ENCODE measurements at places on chromosomes 1 and 21.

DNA sequence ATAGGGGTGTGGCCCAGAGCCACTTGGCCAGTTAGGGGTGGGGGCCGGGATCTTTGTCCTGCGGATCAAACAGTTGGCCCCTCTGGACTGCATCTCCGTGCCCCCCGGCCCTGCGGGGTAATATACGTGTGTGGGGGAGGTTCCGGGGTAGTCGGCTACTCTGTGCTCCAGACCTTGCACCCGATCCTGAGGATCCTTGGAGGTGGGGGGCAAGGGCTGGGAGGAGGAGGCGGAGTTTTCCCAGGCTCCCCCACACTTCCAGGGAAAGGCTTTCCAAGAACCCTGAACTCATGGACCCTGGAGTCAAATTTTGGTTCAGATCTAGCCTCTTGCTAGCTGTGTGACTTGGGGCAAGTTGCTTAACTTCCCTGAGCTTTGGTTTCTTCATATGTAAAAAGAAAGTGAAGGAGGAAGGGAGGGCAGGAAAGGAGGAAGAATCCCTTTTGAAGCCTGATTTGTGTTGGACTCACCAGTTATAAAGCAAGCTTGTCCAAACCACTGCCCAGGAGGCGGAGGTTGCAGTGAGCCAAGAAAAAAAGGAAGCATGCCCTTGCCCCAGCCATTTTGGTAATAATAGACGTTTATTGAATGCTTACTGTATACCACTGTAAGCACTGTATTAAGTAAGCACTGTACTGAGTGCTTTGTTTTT, 686 bp downstream of the MIIP start:
- DNase-seq: no peak

DNA sequence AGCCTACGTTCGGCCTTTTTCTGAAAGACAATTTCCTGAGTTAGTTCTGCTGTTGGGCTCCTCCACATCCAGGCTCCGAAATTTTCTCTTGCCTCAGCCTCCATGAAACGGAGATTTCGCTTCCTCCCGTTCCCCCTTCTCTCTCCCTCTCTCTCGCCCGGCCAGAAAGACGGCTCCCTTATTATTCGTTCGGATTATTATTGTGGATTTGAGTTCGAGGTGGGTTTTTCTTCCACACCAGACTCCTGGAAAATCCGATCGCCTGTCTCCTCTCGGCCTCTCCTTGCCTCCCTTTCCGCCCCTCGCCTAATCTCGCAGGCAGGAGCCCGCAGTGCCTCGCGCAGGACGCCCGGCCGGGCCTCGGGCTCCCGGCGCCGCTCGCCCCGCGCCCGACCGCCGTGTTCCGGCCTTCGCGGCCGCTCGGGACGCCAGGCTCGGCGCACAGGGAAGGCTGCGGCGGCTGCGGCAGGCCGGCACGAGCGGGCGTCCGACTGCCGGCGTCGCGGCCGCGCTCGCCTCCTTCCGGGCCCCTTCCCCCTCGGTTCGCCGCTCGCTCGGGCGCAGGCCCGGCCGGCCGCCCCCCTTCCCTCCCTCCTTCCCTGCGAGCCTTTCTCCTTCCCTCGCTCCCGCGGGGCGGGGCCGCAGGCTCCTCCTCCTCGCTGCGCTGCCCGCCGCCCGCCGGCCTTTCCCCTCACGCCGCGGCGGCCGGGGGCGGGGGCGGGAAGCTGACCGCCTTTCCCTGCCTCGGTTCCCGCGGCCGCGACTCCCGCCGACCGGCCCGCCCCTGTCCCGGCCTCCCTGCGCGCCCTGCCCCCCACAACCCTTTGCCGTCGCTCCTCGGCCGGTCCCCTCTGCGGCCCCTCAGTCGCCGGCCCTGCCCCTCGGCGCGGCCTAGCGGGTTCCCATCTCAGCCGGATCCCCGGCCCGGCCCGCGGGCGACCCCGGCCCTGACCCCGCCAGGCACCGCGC, at the start of gene ARHGEF11:
Gene ARHGEF11, minus strand, starts transcription at position 493 of the 969 bp plus-strand sequence. CDS start 1,412 bp downstream, outside the sequence.
- peak; percentile 17 for DNase-seq

- DNase-seq: no peak
These were observed 23.1 kb downstream of the SLC35A3 start for GRCh38 chr1:99992760-99993467.

- DNase-seq: no peak
These were observed 54.6 kb upstream of the SIPA1L2 start for GRCh38 chr1:232684371-232685105.

GRCh38 chr1:109208836-109209463, 4.8 kb upstream of the SARS1 start:
- DNase-seq: no peak

DNA sequence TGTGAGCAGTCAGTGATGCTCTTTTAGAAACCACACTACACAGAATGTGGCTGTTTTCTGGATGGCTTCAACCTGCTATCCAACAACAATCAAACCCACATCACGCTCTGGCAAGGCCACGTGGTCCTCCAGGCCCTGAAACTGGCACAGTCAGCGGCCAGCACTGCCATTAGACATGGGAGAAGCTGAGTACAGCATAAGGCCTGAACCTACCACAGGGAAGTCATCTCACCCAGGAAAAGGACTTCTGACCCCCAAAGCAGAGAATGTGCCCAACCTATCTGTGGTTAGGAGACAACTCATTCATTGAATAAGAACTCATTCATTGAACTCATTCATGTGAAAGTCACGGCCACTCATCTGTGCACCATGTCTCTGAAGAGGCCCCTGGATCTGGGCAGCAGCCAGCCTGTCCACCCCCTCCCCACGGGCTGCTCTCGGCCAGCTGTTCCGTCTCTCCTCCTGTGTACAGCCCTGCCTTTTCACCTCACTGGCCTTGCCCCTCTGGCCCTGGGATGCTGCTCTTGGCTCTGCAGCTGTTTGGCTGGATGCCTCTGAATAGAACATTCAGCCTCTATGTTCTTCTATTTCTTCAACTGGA, 41.1 kb downstream of the C1orf198 start:
- DNase-seq: no peak

DNA sequence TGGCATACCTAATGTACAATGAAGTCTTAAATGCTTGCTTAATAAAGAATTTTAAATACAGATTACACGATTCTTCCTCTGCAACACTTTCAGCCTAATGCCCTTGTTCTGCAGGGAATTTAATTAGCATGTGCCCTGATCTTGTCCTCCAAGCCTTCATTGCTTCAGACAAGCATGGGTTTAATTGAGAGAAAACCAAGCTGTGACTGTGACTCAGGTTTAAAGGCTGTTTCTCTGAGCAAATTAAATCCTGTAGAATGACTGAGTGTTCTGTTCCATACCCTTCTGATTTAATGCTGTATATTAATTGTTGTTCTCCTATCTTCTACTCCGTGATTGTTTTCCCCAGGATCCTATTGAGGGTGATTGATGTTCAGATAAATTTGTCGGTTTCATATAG, 269.0 kb upstream of the PRMT6 start:
- DNase-seq: no peak

- no peak for DNase-seq
These were observed 125.9 kb upstream of the GALNT2 start for GRCh38 chr1:229941160-229941559.

GRCh38 chr1:109499661-109500536, 6.0 kb downstream of the CYB561D1 start:
- peak; percentile 55 for DNase-seq

GRCh38 chr21:45761704-45762103, 118.2 kb downstream of the PCBP3 start:
- DNase-seq: no peak

DNA sequence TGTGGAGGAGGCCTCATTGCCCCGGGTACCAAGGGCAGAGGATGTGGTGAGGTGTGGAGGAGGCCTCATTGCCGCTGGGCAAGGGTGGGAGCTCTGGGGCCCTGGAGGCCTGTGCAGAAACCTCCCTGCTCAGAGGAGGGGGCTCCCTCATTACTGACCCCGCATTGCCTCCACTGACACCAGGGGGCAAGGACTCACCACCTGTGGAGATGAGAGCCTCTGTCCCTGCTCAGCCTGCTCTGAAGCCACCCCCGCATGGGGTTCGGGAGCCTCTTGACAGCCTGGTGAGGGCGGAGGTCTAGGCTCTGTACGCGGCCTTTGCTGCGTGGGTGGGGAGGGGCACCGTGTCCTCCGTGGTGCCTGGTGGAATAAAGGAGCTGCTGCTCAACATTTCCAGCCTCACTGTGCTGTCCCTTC, 95.0 kb upstream of the COL6A1 start:
- no peak for DNase-seq

DNA sequence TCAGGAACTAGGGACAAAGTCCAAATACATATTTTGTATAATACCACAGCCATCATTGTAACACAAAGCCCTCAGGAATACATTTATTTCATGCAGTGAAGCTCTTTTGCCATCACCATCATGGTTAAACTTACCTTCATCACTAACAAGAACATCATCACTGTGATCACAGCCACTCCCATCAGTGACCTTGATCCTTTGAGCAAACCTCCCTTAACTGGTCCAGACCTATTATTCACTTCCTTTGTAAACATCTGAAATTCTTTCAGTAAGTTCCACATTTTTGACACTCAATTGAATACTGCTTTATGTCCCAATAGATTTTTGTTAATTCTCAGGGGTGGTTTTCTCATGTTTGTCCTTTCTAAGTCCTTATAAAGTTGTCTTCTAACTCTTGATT, 16.2 kb upstream of the KPRP start:
- DNase-seq: no peak

DNA sequence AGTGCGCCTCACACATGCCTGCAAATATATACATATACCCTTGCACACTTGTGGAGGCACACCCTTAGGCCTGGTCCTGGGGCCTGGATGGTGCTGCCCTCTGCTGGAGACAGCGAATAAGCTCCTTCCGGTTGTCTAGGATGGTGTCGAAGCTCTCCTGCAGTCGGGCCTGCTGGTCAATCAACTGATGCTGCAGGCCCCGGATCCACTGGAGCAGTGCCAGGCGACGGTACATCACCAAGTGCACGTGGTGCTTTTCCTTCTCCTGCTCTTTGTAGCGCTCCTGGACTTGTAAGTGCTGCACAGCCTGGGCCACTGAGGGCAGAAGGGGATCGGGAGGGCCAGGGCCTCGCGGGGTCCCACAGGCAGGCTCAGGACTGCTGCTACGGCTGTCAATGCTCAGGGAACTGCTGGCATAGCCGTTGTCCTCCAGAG, 3.1 kb downstream of the C1orf216 start:
- DNase-seq: peak; percentile 46

DNA sequence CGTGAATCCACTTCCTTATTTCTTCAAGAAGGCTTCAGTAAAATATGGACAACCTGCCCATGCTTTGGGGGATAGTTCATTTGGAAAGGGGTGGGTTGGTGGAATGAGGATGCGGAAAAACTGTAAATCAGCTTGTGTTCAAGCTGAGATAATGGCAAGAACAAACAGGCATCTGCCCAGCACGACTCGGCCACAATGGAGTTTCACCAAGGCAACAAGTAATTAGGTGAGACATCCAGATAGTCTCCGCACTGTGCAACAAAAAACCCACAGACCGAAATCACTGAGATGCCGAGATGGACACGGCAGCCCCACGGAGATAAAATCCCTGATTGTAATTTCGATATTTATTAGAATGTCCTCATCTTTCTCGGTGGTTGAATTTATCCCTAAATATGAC, 455.2 kb downstream of the AJAP1 start:
- no peak for DNase-seq

DNA sequence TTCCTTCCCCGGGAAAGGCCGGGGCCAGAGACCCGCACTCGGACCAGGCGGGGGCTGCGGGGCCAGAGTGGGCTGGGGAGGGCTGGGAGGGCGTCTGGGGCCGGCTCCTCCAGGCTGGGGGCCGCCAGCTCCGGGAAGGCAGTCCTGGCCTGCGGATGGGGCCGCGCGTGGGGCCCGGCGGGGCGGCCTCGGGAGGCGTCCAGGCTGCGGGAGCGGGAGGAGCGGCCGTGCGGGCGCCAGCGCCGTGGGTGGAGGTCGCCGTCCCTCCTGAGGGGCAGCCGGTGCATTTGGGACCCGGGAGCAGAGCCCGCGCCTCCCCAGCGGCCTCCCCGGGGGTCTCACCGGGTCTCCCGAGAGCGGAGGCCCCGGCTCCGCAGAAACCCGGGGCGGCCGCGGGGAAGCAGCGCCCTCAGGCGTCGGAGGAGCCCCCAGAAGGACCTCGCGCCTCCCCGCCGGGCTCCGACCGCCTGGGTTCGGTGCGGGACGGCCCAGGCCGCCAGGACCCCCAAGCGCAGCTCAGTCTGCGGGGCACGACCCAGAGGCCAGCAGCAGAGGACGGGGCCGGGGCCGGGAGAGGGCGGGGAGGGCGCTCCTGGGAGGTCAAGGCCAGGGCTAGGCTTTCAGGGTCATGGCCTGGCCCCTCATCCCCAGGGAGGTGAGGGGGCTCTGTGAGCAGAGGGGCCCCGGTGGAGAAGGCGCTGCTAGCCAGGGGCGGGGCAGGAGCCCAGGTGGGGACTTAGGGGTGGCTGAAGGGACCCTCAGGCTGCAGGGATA, 7.2 kb upstream of the SLX9 start:
- DNase-seq: no peak

GRCh38 chr1:6330410-6330911, 63.1 kb downstream of the ACOT7 start:
- DNase-seq: no peak

DNA sequence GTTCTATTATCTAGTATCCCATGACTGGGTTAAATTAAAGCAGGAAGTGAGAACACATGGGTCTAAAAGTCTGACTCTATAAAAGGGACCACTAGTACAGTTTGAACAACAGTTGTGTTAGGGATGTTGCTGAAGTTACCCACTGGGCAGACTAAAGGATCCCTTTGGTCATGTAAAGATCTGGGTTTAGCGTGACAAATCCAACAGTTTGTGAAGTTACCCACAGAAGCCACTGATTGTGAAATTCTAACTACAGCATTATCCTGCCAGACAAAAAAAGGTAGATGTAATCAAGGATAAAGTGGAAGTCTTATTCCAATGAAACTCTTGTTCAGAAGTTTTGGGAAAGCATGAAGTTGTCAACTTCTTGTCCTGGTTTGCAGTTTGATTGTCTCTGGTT, 5.7 kb downstream of the QSOX1 start:
- DNase-seq: no peak

DNA sequence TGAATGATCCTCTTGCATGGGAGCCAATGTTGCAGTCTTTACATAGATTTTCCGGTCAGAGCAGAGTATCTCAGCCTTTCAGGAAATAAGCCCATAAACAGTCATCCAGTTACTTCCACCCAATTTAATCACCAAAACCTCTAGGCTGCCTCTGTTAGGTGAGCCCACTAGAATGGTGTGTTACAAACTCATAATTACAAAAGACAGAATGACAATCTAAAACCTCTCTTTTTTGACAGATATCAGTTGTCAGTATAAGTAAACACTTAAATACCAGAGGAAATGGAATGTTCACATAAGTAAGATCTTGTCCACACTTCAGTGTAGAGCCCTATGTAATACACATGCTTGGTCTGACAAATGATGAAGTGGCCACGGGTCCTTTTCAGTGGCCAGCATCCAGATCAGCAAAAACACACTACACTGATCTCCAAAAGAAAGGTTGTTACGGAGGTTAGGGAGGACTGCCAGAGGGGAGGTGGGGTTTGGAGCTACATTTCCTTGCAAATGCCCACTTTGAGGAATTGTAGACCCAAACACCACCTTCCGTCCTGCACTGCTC, 71.3 kb upstream of the FBXO28 start:
- DNase-seq: no peak

GRCh38 chr1:16393570-16394521, 26.8 kb downstream of the SZRD1 start:
- DNase-seq: no peak

Data from keratinocyte (primary cell).